ENCODE measurements at places on chromosomes 1 and 21. TPM values are rescaled to one million over a fixed set of nuclear protein-coding genes. Genes with fewer than 3 reads are reported as not detected.

TMPRSS15 gene
- total RNA-seq: not detected

FNDC5 gene
- total RNA-seq: 1.0 TPM

GRCh38 chr1:108063703-108064102, 98.7 kb upstream of the VAV3 start:
- no peaks in the 10 kb centered on the region for H3K4me1 ChIP-seq
- H3K36me3 ChIP-seq: no peaks in the 10 kb centered on the region
- H3K27ac ChIP-seq: no peak overlapping the region
- H3K27me3 ChIP-seq: no peaks in the 10 kb centered on the region
- H3K4me3 ChIP-seq: no peak overlapping the region

- DNase-seq: no peak
- H3K36me3 ChIP-seq: no peaks in the 10 kb centered on the region
- no peaks in the 10 kb centered on the region for H3K27me3 ChIP-seq
- no peak overlapping the region for H3K27ac ChIP-seq
- no peak overlapping the region for H3K4me3 ChIP-seq
These were observed 57.4 kb downstream of the BRINP2 start for GRCh38 chr1:177227978-177228692.

- H3K27me3 ChIP-seq: peaks cover 2% of the 10 kb centered on the region
- no peaks in the 10 kb centered on the region for H3K36me3 ChIP-seq
- no peak for DNase-seq
- no peak overlapping the region for H3K27ac ChIP-seq
These were observed 207.3 kb downstream of the FOXD2 start for GRCh38 chr1:47645151-47645550.

DNA sequence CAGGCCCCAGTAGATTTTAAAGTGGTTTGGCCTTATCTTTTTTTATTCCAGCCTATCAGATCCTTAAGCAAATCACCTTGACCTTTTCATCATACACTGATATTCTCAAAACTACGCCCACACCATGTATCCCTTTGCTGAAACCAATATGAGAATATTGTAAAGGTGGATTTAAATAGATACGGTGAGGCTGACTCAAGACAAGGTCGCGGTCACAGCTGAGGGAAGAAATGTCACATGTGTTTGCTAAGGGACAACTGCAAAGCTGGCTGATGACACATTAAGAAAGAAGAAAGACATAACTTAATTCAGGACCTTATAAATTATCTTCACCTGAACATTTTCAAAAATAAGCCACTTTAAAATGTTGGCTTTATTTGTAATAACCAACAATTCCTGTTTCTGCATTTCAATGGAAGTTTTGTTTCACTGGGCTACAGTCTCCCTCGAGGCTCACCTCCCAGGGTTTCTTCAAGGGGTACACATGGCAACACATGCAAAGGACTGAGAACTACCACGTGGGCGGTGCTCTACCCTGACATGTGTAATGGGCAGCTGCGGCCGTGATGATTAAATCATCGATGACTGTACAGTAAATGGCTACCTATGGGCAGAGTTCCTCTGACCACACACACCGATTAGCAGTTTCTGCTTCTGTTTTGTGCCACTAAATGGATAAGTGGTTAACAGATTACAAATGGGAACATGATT, 189.5 kb downstream of the SIPA1L2 start:
- no peaks in the 10 kb centered on the region for H3K36me3 ChIP-seq
- H3K27me3 ChIP-seq: no peaks in the 10 kb centered on the region
- no peak overlapping the region for H3K4me3 ChIP-seq
